ENCODE measurements at places on chromosomes 3 and 15.

DNA sequence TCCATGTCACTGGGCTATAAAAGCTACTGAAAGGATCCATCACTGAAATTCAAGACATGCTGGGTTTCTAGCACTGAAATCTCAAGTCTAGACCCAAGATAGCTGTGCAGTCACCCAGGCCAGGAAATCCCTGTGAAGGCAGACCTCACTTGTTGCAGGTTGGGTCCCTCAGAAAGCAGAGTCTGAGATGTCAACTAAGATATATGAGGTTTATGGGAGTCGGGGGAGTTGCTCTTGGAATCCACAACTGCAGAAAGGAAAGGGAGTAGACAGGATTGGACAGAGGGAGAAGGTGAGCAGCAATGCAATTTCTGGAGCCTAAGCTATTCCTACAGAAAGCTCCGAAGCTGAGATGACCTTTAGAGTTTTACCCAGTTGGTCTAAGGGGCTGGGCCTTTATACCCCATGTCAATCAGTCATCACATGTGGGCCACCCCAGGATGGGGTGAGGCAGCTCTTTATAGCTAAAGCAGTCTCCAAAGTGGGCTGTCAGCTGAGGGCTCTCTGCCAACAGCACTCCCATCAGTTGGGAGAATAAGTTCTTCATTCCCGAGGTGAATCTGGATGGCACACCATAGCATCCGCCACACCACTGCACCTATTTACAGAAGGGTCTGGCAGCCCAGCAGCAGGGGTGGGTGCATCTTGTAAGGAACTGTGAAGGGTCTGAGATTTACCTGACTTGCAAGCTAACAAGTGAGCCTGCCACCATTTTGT lies 52.3 kb upstream of the ACVR2B start:
- no peak for DNase-seq

- DNase-seq = no peak
Measured at GRCh38 chr3:99134986-99135385, 233.5 kb upstream of the DCBLD2 start.

DNA sequence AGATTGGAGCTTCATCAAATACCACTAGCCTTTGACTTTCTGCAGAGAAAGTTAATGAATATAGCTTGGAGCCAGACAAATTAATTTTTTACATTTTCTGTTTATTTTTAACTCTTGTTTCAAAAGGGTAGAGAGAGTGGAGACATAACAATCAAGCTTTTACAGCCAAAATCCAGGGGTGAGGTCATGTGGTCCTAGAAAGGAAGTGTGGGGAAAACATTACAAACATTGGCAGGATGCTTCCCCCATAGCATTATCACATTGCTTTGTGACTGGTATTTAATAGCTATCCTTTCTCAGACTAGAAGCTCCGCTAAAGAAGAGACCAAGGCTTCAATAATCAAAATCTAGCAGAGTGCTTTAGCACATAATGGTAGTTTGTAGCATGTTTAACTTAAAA lies 46.4 kb upstream of the PHLDB2 start:
- DNase-seq = no peak

GRCh38 chr15:59230531-59231055 lies 23.9 kb downstream of the LDHAL6B start:
- no peak for DNase-seq

GRCh38 chr3:37538747-37539146 lies 322.9 kb upstream of the CTDSPL start:
- no peak for DNase-seq

- no peak for DNase-seq
Measured at GRCh38 chr15:80773122-80773551, 6.0 kb upstream of the CEMIP start.

DNA sequence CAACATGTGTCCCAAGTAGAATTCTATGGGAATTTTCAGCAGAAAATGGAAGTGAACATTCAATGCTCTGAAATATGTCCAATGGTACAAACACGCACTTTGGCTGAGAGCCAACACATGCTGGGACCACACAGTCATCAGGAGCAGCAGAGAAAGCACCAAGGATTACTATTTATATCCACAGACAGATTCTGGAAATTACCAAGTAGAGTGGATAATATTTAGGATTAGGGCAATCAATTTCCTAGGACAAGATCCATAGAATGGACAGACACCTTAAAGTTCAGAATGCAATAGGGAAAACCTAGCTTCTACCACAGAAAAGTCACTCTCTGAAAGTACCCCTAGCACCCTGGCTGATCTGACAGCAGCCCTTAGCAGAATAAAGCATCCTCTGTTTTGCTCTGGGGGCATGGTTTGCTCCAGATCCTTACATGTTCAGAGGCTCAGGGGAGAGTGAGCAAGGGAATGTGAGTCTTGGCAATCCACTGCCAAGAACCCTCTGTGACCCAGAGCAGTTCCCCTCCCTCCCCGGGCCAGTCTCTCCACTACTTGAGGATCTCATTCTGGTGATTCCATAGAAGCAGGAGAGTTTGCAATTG lies 206.0 kb upstream of the WNT5A start:
- DNase-seq = no peak

Measured in hematopoietic multipotent progenitor cell treated with erythropoietin and hydrocortisone succinate and interleukin-3 and kit ligand, for 17 days (in vitro differentiated cells).